Daoy (cell line): ENCODE measurements at places on chromosomes 16 and 17.
A peak's percentile ranks its signal among the peaks of the same experiment; 100 is the strongest.

- peak; percentile 43 for DNase-seq
Observed at GRCh38 chr17:2094891-2095535, 40.1 kb downstream of the HIC1 start.

DNA sequence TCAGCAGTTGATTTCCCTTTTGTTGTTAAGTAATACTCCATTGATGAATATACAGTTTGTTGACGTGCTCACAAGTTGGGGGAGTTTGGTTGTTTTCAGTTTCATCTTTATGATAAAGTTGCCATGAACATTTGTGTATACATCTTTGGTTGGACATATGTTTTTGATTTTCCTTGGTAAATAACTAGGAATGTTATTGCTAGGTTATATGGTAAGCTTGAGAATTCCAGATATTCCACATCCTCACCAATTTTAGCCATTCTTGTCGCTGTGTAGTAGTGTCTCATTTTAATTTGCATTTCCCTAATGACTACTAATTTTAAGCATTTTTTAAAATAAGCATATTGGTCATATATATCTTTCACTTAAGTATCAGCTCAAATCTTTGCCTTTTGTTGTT is 55.0 kb upstream of the RASL10B start:
- DNase-seq = no peak

DNA sequence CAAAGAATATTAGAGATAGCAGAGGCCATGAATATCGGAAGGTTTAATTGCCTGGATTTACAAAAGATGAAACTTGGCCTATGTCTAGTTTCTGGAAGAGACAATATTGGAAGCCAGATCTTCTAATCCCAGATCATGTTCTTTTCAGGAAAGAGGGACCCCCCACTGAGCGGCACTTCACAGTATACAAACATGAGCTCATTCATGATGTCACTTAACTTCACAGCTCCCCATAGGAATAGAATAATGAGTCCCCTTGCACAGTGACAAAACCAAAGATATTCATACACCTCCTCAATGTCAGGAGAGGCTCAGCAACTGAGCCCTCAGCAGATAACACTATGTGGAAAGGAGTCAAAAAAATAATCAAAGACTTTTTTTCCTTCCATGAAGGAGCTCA is 147.5 kb downstream of the CDH11 start:
- DNase-seq = no peak

DNA sequence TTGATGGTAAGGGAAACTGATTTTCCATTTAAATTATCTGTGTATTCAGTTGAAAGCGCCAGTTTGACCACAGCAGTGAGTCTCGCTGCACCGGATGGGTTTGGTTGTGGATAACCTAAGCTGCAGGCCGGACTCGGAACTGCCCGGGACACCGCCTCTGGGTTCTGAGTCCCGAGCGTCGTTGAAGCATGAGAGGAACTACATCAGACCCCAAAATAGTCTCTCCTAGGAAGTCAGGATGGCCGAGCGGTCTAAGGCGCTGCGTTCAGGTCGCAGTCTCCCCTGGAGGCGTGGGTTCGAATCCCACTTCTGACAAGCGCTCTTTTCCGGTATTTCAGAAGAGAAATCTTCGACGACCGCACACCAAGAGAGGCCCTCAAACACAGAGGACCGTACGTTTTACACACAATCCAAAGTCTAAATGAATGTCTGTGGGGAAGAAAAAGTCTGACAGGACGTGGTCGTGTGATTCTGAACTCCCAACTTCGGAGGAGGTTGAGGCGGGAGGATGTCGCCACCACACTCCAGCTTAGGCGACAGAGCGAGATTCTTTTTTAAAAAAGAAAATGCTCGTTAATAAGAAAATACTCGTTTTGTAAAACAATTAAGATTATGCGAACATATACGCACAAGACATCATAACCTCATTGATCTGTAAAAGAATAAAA is 15.4 kb upstream of the PLLP start:
- peak; percentile 92 for DNase-seq

DNA sequence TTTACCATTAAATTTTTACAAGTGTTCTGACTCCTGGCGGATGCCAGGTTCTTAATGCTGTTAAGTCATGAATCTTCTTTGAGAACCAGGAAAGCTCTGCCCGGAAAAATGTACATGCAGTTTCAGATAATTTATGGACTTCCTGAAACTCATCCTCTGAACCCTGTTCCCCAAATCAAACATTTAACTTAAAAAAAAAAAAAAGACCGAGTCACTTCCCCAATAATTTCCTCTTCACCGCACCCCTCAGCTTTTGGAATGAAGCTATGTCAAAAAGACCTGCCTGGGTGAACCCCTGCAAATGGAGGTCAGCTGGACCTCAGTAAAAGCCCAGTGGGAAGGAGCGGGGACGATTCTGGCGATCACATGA is 15.0 kb downstream of the ZNF232 start:
- no peak for DNase-seq

DNA sequence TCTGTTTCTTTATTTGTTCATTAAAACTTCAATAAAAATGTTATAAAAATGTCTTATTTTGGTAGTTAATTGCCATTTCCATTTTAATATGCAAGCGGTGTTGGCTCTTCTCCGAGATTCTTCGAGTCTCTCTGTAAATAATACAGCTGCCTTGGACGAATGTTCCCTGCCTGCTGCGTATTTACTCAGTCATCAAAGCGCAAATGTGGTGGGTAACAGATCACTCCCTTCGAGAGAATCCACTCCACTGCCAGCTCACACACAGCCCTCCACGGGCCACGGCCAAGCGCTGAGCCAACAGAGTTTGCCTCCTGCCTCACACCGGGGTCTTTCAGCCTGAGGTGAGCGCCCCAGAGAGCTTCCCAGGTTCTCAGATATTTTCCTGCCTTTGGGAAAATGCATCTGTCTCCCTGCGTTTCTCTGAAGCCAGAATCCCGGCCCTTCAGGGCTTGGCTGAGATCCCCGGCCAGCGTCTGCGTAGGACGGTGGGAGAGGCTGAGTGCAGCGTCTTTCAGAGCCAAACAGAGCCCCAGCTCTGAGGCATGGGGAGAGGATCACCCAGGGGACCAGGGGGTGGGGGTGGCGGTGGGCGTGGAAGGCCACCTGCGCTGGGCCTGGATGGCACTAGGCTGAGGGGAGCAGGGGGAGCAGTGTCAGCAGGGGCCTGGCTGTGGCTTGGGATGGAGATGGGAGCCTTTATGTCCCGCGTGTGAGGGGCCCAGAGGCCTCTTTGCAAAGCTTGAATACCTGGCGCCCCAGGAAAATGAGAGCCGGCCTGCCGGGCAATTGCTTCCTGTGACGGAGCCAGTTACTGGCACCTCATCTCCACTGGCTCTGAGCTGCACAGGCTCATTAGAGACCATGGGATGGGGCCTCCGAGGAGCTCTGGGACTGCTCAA is 248.7 kb downstream of the RBFOX3 start:
- DNase-seq = no peak

DNA sequence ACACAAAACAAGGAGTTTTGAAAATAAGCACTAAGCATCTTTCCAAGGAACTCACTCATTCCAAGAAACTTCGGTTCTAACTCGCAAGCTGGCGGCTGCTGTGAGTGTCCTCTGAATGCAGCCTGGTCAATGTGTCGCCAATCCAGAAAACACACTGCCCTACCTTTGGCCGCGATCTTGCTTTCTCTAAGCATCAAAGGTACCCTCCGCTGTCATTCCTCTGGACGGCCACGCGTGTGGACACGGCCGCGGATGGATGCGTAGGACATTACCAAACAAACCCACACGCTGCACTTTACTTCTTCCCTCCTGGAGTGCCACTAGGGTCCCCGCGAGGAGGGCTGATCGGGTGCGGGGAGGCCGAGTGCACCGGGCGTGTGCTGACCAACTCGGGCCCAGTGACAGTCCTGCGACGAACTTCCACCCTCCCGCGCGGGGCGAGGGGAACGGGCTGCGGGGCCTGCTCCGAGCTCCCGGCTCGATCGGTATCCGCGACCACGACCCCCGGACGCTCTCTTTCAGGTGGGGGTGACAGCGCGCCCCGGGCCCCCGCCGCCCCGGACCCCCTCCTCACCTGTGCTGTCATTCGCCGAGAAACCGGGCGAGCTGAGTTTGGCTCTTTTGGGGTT is 1.1 kb downstream of the CREBBP start:
- peak; percentile 11 for DNase-seq

DNA sequence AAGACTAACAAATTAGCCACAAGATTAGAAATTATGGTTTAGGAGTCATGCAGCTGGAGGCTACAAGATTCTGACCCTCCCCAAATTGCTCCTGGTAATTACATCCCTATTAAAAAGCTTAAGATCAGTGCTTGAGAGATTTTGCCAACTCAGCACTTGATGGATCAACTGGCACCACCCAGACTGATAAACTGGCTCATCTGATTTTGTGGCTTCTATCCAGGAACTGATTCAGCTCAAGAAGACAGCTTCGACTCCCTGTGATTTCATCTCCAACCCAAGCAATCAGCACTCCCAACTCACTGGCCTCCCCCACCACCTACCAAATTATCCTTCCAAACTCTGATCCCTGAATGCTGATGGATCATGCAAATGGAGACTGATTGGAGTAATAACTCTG is 94.8 kb downstream of the TNFRSF13B start:
- DNase-seq = no peak

DNA sequence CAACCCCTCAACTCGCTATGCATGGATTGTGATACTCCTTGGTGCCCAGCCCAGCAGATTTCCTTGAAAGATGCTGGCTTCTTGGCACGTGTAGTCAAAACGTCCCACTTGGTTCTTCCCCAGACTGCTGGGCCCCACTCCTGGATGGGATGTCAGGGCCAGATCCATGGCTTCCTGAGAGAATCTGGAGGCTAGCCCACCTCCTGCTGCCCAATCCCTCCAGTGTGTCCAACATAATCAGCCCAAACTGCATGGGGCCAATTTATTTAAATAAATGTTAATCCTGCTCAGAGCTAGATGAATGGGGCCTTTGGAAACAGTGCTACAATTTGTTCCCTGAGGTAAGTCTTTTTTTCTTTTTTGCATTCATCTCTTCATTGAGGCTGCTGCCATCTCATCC is 49.4 kb downstream of the WSB1 start:
- DNase-seq = no peak

DNA sequence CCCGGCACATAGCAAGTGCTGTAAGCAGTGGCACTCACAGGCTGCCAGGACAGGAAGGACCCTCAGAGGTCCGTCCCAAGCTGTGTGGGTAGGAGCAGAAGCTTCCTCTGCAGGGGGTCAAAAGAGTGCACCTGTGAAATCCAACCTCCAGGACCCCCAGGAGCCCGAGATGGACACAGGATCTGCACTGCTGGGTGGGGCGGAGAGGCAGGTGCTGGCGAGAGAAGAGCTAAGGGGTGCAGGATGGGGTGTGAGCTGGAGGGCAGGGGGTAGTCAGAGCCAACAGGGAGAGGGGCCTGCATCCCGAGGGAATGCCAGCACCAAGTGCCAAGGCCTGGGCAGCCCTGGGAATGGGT is 650 bp upstream of the AANAT start:
- DNase-seq = no peak

- DNase-seq = no peak
Observed at GRCh38 chr17:37107406-37108083, 158.8 kb downstream of the AATF start.
